ENCODE measurements at places on chromosomes 12 and 14.

DNA sequence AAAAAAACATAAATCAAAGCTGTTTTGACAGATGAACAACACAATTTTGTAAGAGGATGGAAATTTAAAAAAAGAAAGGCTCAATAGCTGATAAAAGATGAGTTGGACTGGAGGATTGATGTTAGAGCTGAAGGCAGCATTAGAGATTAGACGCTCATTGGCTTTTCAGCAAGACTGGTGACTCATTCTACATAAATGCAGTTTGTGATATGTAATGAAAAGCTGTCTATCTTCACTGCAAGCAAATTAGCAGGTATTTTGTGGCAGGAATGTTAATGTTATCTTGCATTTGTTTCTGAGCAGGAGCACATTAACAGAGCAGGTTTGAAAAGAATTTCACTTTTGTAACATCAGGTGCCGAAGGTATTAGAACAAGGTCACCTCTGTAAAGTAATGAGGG is 442.7 kb upstream of the NOVA1 start:
- DNase-seq = no peak

DNA sequence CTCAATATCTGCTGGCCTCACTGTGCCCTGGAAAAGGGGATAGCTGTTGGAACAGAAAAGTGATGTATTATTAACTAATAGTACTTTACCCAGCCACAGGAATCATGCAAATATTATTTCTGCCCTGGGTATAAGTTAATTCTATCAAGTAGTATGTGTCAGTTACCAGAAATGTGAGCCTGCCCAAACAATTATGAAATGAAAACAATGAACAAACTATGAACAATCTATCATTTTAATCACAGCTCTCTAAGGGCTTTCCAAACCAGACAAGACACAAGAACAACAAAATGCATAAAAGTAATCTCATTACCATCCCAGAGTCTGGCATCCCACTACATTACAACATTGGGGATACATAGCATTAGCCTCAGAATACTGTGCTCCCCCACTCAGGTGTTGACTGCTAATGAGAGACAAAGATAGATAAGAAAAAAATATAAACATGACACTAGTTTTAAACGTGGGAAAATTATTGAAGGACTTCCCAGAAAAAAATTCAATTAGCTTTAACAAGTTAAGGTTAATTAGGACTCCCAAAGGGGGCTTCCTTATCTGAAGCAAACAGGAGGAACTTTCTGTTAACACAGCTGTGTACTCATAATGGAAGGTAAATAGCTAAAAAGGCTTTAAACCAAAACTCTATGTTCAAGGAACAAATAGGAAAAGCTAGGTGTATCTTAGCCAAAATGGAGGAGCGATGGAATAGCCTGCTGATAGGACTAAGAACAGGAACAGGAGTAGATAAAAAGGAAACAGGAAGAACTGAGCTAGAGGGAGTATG is 3.3 kb downstream of the DCAF5 start:
- DNase-seq = no peak

GRCh38 chr14:76976240-76977005 is 52.1 kb downstream of the IRF2BPL start:
- DNase-seq = no peak

DNA sequence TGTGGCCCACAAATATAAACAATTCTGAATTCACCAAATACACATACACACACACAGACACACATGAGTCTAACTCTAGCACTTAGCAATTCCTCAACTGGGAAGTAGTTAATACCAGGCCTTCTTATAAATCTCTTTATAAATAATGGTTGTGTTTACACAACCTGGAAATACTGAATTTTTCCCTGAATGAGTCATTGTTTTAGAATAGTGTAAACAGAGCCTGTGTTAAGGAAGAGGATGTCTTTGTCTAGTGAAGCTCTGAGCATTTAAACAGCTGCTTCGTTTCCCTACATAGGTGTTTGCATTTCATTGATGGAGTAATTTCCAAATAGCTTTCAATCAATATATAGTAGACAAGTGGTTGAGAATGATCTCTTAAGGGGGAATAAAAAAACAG is 218.8 kb downstream of the BTG1 start:
- no peak for DNase-seq

- DNase-seq = no peak
Measured at GRCh38 chr12:27344246-27344645, 11.6 kb downstream of the BMAL2 start.

DNA sequence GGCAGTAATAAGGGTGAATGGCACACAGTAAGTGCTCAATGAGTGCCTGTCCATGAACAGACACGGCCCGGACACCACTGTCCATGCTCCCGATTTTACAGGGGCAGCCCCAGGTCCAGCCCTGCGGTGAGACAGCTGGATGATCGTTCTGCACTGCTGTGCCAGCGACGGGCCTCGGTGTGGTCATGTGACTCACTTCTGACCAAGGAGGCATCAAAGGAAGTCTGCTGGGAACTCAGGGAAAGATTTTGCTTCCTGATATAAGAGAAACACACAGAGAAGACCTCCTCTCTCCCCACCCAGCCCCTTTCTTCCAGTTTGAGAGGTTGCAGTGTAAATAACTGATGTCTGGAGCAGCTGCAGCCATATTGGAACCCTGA is 126.6 kb downstream of the SCARB1 start:
- DNase-seq = no peak

GRCh38 chr14:39576736-39577135 is 144.5 kb upstream of the FBXO33 start:
- DNase-seq = no peak

GRCh38 chr12:131551675-131552491 is 159.0 kb upstream of the SFSWAP start:
- no peak for DNase-seq

DNA sequence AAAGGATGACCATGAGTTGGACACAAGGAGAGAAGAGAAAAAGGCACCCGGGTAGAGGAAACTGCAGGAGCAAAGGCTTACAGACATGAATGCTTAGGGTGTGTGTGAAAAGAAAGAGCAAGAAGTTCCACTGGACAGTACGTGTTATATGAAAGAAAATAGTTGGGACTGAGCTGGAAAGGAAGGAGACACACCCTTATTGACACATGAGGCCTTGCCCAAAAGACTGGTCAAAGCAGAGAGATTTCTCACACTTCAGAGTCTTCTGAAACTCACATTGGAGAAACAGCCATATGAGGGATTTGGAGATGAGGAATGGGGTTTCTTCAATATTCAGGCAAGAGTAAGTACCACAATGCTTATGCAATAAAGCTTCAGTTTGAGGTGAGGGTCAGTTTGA is 56.0 kb downstream of the TTC9 start:
- DNase-seq = no peak

GRCh38 chr12:3246253-3246652 is 169.1 kb downstream of the TSPAN9 start:
- no peak for DNase-seq

DNA sequence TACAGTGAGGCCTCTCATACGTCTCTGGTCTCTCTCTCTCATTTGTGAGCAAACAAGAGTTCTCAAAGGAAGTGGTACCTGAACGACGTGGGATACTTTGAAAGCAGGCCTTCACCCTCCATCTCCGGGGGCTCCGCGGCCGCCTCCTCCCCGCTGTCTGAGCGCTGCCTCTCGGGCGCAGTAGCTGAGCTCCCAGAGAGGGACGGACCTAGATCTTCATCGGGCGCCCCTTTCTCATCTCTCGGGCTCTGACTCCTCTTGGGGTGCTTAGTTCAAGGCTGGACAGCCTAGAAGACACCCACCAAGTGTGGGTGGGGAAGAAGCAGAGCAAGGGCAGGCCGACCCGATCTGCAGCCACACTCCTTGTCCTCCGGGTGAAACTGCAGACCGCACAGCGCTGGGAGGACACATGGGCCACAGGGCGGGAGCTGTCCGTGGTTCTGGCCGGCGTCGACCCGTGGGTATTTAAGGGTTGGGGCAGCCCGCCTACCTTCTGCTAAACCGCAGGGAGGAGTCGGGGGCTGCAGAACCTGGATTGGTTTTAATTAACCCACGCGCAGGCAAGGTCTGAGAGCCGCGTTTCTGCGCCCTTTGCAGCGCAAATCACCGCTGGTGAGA is 92.7 kb downstream of the PAH start:
- DNase-seq = no peak

- DNase-seq = no peak
Measured at GRCh38 chr14:89828471-89829165, 125.9 kb downstream of the EFCAB11 start.

GRCh38 chr12:3491938-3492792 is 1.2 kb downstream of the PRMT8 start:
- DNase-seq = peak; percentile 54

GRCh38 chr12:23133471-23133870 is 508.5 kb downstream of the ETNK1 start:
- no peak for DNase-seq

DNA sequence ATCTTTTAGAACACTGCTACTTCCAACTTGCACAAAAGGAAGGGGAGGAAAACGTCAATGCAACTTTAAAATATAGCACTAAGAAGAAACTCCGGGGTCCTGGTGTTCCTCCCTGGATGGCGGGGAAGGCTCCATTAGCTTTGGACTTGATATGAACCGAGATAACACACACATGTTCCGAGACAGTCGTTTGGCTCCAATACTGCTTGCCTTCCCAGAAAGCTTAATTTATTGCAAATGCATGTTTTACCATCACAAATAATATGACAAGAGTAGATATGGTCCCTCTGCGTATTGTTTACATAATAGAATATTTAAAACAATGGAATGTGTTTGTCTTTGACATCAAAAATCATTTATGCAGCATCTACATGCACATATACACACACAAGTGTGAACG is 87.6 kb upstream of the CLMN start:
- DNase-seq = no peak

- no peak for DNase-seq
Measured at GRCh38 chr12:108577458-108577857, 15.1 kb downstream of the ISCU start.

DNA sequence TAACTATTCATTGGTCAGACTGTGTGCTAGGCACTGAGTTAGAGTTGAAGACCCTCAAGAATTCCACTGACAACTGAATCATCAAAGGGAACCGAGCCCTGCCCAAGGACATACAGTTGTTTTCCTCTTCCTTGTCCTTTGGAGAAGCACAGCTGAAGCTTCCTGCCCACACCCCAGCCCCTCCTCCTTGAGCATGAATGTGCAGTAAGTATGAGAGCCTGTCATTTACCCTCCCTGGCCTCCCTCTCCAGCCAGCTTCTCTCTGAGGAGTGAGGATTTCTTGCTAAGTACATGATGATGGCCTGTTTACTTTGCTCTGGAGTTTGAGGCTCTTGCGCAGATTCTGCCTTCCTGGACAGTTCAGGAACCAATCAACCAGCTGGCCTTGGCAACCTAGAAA is 235.2 kb downstream of the CACNA1C start:
- DNase-seq = no peak

DNA sequence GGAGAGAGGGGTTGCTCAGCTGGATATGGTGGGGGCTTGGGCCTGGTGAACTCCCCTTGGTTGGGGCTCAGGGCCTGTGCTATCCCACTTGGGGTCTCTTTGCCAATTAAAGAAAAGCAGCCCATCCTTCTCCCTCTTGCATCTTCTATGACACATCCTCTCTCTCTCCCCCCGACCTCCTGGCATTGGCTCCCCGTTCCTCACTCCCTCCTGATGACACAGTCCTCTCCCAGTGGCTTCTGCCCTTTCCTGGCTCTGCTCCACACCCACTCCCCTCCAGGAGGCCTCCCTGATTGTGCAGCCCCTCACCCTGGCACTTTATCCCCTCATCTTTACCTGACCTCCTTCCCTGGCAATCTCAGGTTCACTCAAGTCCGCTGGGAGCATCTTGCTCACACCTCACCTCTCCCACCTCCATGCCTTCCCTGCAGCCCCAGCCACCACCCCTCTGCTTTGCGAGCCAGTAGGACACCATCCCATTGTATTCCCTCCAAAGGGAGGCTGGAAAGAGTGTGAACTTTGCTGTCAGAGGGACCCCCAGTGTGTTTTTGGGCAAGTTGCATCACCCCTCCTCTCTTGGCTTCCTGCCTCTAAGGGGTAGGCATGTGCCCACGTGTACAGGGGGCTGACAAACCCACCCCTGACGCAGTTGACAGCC is 10.7 kb downstream of the KRT80 start:
- no peak for DNase-seq

GRCh38 chr12:10982244-10982643 is 4.5 kb downstream of the TAS2R50 start:
- peak; percentile 82 for DNase-seq

DNA sequence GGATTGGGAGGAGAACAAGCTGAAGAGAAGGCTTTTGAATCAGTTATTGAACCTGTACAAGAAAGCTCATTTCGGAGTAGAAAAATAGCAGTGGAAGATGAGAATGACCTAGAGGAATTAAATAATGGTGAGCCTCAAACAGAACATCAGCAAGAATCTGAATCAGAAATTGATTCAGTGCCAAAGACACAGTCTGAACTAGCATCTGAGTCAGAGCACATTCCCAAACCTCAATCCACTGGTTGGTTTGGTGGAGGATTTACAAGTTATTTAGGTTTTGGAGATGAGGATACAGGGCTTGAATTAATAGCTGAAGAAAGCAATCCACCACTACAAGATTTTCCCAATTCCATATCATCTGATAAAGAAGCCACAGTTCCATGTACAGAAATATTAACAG is 13.5 kb downstream of the MIA2 start:
- DNase-seq = no peak

DNA sequence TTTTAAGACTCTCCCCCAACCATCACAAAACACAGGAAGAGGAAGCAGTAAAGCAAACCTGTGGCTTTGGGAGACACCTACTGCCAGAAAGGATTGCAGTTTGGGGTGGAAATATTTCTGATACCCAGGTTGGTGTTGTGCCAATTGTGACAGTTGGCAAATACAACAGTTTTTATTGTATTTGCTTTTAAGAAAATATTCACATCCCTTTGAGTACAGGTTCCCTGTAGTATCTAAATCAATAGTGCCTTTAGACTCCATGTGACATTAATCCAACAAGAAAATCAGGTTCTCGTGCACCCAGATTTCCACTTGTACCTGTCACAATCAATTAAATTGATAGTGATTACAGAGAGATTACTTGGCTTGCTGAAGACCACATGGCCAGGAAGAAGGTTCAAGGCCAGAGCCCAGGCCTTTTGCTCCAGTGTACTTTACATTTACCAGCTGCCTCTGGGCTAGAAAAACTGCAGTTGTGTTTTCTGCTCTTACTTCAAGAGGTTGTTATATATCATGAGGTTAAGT is 361.2 kb downstream of the ATP23 start:
- no peak for DNase-seq

DNA sequence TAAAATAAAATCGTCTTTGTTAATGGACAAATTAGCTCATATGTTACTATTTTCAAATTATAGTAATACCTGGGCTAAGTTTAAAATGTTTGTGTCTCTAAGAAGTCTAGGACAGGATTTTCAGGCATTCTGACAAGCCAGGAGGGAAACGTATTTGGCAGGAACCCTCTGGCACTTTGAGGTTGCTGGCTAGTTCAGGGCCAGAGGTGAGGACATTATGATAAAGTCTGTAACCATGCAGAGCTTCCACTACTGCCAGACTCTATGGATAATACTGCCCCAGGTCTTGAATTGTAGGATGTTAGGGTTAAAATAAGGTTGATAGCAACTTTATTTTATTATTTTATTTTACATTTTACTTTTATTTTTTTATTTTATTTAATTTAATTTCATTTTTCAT is 56.4 kb downstream of the RPAP3 start:
- no peak for DNase-seq
